ENCODE measurements at places on chromosomes 3 and 15.

- peak; percentile 45 for DNase-seq
Measured at GRCh38 chr3:150235799-150236198, 172.3 kb upstream of the TSC22D2 start.

GRCh38 chr15:65032801-65033537 lies 3.5 kb upstream of the MTFMT start:
- DNase-seq: peak; percentile 82

DNA sequence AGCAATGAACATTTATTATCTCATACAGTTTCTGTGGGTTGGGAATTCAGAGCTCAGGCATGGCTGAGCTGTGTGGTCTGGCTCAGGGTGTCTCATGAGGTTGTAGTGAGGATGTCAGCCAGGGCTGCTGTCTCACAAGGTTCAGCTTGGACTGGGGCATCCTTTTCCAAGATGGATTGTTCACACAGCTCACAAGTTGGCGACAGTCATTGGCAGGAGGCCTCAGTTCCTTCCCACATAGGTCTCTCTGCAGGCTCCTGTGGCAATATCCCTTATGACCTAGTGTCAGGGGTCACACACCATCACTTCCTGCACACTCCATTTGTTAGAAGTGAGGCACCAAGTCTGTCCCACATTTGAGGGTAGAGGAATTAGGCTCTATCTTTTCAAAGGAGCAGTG lies 56.0 kb downstream of the RPLP1 start:
- no peak for DNase-seq

GRCh38 chr15:70414626-70415025 lies 316.9 kb upstream of the TLE3 start:
- DNase-seq: peak; percentile 38

DNA sequence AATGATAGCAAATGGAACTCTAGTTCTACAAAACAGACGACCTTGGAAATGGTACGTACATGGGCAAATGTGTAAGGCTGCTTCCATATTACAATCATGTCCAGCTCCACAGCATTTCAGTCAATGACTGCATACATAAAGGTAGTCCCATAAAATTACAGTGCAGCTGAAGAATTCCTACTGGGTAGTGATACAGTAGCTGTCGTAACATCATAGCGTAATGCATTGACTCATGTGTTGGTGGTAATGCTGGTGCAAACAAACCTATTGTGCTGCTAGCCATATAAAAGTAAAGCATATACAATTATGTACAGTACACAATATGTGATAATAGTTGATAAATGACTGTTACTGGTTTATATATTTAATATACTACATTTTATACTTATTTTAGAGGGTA lies 18.5 kb downstream of the TTC23 start:
- no peak for DNase-seq

DNA sequence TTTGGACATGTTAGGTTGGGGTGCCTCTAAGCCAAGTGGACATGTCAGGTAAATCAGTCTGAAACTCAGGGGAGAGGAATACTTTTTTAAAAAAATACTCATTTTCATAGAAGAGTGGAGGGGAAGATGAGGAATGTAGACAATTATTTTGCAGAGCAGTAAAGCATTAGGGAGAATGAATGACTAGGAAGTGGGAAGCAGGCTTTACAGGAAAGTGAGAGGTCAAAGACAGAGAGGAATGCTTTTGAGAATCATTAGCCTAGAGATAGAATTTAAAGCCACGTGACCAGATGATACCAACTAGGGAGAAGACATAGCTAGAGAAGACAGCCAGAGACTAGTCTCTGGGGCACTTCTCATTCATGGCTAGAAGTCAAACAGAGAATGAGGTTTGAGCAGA lies 91.0 kb downstream of the RAD18 start:
- peak; percentile 80 for DNase-seq

- peak; percentile 96 for DNase-seq
Measured at GRCh38 chr15:31262901-31263671, 63.5 kb upstream of the KLF13 start.

- peak; percentile 93 for DNase-seq
Measured at GRCh38 chr15:45454814-45455213, 67.7 kb downstream of the SLC30A4 start.

- no peak for DNase-seq
Measured at GRCh38 chr3:177515786-177516157, 318.5 kb upstream of the TBL1XR1 start.

GRCh38 chr3:181906338-181906737 lies 194.6 kb downstream of the SOX2 start:
- no peak for DNase-seq

DNA sequence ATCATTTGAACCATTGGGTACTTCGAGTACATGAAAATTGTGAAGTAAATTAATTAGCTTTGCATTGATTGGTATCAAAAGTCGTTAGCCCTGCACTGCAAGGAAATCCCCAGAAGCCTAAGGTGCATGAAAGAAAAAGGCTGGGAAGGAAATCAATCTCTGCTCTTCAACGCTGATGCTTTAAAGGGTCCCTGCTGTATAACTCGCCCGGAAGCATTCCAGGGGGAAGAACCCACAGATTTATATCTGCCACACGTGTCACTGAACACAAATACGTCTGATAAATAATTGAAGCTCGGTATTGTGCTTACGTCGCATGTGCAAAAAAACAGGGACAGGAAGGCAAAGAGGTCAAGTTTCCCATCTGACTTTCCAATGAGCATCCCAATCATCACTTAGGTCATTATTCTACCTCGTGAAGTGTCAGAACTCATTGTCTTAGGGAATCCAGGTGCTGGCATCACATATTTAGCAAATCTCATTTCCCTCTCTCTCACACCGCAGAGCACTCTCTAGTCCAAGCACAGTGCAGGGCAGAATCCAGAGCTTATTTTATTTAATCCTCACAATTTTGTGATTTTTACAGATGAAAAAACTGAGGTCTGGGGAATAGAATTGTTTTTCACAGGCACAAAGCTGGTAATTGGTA lies 804.4 kb upstream of the CFAP20DC start:
- no peak for DNase-seq

GRCh38 chr3:94070341-94070911 lies 7.6 kb downstream of the NSUN3 start:
- DNase-seq: peak; percentile 25

DNA sequence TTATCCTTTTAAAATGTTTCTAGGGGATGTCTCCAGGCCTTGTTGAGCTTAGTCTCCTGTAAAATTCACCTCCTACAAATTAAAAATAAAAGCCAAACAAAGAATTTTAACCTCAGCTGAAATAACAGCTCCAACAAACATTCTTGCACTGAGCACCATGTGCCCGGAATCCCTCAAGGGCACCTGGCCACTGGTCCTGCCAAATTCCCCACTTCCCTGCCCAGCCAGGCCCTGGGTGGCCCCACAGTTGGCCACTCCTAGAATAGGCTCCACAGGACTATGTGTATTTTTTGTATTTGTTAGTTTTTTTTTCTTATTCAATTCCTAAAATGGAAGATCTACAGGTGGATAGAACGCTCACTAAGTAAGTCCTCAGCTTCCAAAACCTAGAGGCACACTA lies 33.1 kb upstream of the PLA2G4E start:
- DNase-seq: peak; percentile 11

GRCh38 chr15:75639191-75639708 lies 774 bp downstream of the IMP3 start:
- DNase-seq: peak; percentile 55

- no peak for DNase-seq
Measured at GRCh38 chr3:100740207-100740606, 30.9 kb downstream of the TFG start.

DNA sequence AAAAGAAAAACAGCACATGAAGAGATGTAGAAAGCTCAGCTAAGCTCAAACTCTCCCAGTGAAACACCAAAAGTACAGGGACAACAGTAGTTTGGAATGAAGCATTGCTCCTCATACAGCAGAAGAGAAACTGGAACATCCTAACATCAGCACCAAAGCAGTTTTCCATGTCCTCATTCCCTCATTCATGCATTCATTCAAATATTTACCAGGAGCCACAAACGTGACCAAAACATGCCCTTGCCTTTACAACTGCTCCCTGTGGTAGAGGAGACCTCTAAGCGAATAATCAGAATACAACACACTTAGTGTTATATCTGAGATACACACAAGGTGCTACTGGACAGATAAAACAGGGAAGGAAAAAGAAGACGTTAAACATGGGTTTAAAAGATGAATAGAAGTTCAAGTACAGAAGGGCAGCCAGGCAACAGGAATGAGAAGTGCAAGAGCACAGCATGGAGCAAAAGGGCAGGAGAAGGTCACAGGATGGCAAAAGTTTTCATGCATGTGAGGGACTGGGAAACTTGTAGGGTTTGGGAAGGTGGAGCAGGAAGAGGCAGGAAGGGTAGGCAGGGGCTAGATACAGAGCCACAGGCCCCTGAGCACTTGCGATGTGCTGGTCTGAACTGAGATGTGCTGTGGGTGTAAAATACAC lies 58.5 kb upstream of the LMCD1 start:
- peak; percentile 29 for DNase-seq

- DNase-seq: no peak
Measured at GRCh38 chr15:69786136-69786701, 311.5 kb downstream of the TLE3 start.

DNA sequence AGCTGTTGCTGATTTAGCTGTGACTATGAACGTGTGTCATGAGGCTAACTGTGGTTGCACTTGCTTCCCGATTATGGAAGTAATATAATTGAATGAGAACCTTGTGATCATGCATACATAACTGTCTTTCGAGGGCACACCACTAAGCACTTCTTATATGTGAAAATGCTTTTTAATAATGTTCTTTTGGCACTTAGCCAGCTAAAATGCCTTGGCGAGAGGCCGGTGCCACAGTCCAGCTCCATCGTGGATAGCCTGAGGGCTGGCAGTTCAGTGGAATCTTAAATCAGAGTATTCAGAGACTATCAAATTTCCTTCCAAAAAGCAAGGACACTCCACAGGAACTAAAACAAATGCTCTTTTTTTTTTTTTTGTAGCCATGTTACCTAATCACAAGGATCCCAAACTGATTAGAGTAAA lies 161.6 kb upstream of the FRMD4B start:
- no peak for DNase-seq

- DNase-seq: no peak
Measured at GRCh38 chr3:184717399-184717983, 5.6 kb upstream of the MAGEF1 start.
